ENCODE measurements at places on chromosomes 2 and 18. TPM values are rescaled to one million over a fixed set of nuclear protein-coding genes. Genes with fewer than 3 reads are reported as not detected.

GRCh38 chr2:99127981-99128380 is 13.5 kb upstream of the C2orf15 start:
- no peak for DNase-seq

The ZNF514 gene
- 20.5 TPM for total RNA-seq

GRCh38 chr2:4844881-4845280 is 847.3 kb upstream of the SOX11 start:
- no peak for DNase-seq

- DNase-seq, result peak; percentile 94
Observed at GRCh38 chr18:49814147-49814499, 790 bp upstream of the ACAA2 start.

- no peak for DNase-seq
Observed at GRCh38 chr18:62445386-62445917, 77.4 kb upstream of the ZCCHC2 start.

The OSBPL1A gene
- total RNA-seq, result 23.1 TPM

The ABHD1 gene
- total RNA-seq, result 0.57 TPM

- DNase-seq, result no peak
Observed at GRCh38 chr2:217494557-217494956, 508.2 kb downstream of the TNS1 start.

DNA sequence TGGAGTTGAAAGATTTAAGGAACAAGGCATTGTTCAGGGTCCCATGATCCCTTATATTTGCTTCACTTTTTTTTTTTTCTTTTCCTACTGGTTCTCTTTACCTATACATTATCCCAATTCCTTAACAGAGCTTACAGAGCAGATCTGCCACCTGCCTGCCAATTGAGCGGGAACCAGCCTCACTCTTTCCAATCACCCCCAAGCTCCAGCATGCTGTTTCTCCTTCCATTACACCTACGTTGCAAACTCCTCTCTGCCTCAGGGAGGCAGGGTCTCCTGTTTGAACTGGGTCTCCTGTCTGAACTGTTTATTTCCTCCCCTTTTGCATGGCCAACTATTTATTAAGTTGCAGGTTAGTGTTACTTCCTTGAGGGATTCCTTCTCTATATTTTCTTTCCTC is 77.2 kb upstream of the SLC38A11 start:
- DNase-seq, result no peak

GRCh38 chr2:120683701-120684100 is 52.0 kb upstream of the GLI2 start:
- no peak for DNase-seq

Measured in lower leg skin (tissue), 4 donors.